ENCODE measurements at places on chromosomes 16 and 17.
A peak's percentile ranks its signal among the peaks of the same experiment; 100 is the strongest.

DNA sequence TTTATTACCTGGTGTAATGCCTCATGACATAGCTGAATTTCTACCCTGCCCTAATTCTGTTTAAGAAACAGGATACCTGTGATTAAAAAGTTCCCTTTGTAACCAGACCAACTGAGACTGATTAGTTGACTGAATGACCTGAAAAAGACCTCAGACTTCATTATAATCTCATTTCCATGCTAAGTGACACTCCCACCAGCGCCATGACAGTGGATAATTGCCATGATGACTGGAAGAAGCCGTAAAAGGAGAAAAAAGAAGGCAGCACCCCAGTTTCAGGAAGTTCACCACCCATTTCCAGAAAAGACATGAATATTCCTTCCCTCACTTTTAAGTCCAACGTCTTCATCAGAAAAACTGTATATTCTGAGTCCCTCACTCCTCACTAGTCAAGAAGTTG, 125.6 kb upstream of the HS3ST4 start:
- no peak for DNase-seq

DNA sequence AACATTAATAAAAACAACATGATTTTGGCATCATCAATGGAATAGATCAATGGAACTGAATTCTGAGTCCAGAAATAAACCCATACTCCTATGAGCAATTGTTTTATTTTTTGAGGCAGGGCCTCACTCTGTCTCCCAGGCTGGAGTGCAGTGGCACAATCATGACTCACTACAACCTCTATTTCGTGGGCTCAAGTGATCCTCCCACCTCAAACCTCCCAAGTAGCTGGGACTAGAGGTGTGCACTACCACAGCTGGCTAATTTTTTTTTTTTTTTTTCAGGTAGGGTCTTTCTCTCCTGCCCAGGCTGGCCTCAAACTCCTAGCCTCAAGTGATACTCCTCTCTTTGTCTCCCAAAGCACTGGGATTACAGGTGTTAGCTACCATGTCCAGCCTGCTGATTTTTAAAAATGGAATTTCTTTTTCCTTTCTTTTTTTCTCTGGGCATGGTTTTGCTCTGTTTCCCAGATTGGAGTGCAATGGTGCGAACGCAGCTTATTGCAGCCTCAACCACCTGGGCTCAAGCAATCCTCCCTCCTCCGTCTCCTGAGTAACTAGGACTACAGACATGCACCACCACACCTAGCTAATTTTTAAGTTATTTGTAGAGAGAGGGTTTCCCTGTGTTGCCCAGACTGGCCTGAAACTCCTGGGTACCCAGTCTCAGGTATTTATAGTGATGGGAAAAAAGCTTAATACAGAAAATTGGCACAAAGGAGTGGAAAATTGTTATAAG, 7.3 kb upstream of the PRDM7 start:
- no peak for DNase-seq

DNA sequence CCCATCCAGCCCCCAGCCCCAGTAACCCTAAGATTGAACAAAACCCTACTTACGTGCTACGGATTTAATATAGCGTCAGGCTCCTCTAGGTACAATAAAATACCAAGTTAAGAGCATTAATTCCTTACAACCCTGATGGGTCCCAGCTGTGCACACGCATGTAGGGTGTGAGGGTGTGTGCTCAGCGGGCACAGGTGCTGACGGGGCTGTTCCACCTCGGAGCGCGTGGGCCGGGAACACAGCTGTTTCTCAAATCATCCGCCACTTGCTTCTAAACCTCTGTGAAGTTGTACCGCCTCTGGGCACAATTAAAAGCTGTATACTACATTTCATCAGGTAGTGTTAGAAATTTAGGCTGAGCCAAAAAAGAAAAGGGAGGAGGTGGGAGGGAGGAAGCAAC, 478.6 kb downstream of the MAF start:
- DNase-seq: no peak

DNA sequence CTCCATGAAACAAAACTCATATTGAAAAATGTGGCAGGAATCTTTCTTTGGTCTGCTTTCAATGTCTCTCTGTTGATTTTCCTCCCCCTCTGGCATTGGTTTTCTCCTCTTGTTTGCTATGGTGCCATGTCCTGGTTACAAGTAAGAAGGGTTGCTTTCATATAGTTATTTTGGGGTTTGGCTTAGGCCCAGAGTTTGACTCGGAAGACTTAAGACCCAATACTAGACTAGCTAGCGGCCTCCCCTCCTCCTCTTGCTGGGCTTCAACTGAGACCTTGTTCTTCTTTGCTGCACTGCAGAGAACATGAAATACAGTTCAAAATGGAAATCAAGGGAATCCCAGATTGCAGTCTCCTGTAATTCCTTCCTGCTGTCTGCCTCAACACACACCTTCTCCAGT, 30.0 kb upstream of the CLEC18A start:
- DNase-seq: peak; percentile 77

DNA sequence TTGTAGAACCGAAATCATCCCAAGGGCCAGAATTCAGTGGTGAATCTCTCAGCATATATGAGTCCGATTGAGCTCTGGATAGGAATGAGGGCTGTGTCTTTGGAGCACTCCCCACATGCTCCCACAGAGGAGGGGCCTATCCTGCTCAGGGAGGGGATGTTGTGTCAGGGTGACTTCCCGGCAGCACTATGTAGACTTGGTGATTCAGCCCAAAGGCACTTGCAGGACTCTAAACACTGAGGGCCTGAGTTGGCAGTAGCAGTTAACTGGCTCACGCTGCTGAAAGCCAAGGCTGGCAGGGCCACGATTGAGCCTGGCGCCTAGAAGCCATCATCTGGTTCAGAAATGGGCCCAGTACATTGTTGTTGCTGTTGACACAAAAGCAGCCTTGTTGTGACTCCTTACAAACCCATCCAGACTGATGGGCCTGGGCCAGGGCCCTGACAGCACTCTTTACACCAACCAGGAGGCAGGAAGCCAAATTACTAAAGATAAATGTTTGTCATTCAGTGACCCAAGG, 31.9 kb downstream of the NMT1 start:
- peak; percentile 98 for DNase-seq

DNA sequence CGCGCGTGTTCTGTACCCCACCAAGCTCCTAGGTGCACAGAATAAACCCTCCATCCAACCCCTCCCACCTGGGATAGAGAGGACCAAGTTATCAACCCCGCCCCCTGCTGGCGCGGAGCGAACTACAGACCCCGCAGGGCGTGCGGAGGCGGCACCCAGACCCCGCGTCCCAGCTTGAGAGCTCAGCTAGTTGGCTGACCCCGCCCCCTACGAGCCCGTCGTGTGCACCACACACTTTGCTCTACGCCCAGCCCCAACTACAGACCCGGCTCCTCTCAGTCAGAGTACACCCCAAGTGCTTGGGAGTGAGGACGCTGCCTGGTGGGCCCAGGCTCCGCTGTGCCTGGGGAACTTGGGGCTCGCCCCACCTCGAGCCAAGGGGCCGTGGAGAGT, 1.5 kb downstream of the GRIN2A start:
- DNase-seq: peak; percentile 57
